ENCODE measurements at places on chromosomes 5 and 9.

DNA sequence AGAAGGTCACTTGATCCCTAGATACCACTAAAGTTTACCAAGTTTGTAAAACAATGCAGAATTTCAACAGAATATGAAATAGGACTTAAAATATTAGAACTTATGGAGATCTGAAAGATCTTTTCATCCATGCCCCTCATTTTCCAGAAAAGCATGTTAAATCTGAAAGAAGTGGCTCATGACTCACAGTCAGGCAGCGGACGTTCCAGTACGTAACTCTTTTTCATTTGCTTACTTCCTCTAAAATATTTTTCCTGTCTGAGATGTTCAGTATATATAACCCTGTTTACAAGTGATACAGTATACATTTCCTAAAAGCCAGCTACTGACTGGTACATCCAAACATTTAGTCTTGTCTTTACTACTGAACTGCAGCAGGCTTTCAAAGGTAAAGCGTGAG is 22.3 kb downstream of the FBXW2 start:
- no peak for DNase-seq

GRCh38 chr5:149824846-149825245 is 94.7 kb downstream of the PPARGC1B start:
- DNase-seq = no peak

GRCh38 chr9:19925674-19926503 is 137.1 kb upstream of the SLC24A2 start:
- DNase-seq = peak; percentile 34

DNA sequence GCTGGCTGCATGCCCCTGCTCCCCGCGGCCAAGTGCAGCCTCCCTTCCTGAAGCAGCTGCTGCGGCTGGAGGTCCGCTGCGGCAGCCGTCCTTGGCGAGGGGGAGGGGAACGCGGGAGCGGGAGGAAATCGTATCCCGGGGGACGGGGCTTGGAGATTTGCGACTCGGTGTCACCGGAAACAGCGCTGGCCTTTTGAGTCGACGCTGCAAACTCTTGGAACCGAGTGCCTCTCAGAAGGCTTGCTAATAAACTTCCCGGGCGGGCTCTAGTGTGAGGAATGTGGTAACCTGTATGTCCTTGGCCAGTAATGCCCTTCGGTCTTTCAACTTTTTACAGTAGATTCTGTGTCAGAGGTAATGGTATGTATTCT is 82.7 kb downstream of the PTPDC1 start:
- DNase-seq = no peak

DNA sequence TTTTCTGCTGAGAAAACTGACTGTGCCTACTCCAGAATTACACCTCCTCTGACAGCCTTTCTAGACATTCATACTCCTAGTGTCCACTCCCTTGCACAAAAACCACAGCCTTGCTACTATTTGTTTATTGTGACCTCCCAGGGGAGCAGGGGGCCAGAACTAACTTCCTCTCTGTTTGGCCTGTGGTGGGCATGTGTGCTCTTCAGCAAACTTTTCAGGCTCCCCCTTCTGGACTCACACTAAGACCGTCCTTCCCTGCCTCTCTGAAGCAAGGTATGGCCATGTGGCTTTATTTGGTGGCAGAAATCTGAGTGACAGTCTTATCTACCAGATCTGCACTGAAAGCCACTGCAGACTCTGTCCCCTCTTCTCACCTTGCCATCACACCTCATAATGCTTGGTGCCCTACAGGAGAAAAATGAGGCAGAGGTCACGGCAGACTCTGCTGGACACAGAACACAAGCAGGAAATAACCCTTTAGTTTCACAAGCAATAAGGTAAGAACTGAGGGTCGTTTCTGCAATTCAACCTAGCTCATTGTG is 28.2 kb downstream of the LIFR start:
- DNase-seq = no peak

Data from D721Med (cell line).